ENCODE measurements at places on chromosomes 12 and 14.

DNA sequence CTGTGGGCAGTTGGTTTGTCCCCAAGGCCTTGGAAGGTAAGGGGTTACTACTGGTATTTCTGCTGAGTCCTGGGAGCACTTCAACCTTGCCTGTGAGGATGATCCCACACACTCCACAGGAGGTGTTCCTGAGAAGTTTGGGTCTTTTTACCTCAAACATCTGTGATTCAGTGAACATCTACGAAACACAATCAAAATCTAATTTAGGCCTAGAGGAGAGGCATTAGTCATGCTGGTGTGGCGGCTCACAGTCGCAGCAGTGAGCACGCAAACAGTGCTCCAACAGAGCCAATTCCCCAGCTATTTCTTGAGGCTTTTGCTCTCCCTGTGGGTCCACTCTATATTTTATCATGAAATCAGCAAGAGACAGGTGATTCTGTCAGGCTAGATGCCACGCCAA is 107.6 kb downstream of the APAF1 start:
- no peak for DNase-seq

GRCh38 chr12:53098354-53098981 is 1.0 kb downstream of the IGFBP6 start:
- no peak for DNase-seq

DNA sequence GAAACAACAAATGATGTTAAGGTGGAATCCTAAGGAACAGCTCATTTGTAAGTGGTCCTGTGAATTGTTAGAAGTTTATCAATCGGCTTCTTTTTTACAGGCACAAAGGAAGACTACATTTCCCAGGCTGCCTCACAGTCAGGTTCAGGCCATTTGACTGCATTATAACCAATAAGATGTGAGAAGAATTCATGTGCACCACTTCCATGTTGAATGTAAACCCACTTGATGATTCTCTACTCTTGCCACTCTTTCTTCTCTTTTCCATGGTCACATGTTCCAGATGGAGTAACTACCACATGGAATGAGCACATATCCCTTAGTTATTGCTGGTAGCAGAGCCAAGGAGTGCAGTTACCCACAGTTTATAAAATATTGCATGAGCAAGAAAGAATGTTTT is 67.1 kb upstream of the GZMB start:
- no peak for DNase-seq

- DNase-seq: peak; percentile 63
Observed at GRCh38 chr12:65510584-65511050, 232.1 kb downstream of the MSRB3 start.

DNA sequence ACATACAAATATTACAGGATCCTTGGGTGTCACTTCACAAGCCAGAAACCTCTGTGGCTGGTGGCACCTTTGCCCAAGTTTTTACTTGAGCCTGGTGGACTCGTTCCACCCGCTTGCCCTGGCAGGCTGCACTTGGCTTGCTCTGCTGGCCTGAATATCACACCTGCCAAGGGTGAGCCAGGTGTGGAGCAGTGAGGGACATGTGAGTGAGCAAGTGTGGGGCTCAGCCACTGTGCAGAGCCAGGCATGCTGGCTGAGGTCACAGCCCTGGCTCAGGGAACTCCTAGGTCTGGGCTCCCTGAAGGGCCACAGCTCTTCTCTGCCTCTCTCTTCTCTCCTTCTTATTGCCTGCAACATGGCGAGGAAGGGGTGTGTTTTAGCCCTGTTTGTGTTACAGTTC is 82.0 kb downstream of the SLC16A7 start:
- no peak for DNase-seq

DNA sequence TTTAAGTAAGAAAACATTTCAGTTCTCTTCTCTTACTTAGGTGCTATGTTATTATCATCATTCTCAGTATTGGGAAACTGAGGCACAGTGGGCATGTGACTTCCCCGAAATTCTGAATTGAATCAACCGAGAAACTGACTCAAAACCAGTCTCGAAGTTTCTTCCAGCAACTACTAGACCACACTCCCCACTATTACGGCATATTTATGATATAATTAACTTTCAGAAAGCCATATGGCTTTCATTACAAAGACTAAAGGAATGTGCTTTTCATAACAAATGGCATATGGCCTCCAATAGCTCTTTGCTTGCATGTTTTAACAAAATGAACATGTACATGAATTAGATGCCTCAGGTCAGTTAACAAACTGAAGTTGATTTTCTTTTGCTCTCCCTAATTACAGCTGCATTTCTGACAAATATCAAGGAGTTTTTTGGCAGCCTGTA is 182.9 kb upstream of the SLC38A2 start:
- DNase-seq: no peak

DNA sequence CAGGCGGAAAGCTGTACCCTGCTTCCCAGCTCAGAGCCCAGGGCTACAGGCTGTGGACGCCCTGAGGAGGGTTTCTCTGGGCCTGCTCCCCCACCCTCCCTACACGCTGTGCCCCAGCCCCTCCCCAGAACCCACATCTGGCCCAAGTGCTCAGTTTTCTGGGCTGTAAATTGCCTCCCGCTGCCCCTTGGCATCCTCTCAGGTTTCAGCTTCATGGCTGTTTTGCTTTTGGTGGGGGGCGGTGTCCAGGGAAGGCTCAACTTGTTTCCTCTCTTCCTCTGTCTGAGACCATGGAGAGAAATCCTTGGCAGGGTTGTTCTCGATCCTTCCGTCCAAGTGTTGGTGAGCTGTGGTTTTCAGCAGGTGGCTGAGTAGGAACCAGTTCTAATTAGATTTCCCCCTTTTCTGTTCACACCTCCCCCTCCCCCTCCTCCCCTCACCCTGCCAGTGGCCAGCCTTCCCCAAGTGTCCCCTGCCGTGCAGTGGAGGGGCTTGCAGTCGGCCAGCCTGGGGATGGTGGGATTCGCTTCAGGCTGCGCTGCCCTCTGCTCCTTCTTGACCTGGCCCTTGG is 61.8 kb downstream of the TSPAN9 start:
- no peak for DNase-seq

- no peak for DNase-seq
Observed at GRCh38 chr12:79873201-79873600, 61.7 kb downstream of the PPP1R12A start.

DNA sequence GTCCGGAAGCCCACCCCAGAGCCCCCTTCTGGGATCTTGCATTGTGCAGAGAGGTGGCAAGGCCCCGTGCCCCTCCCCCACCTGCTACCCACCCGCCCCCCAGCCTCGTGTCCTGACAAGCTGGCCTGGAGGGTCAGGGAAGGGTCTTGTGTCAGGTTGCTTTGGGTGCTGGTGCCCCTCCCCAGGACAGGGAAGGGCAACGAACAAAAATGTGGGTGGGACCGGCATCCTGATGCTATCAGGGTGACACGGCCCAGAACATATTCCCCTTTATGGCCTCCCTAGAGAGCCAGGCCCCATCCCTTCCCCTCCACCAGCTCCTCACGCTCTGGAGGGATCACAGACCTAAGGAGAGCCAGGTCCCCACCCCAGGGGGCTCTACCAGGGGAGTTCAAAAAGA is 38.7 kb upstream of the TMEM179 start:
- DNase-seq: no peak

GRCh38 chr12:26126340-26127284 is 1.8 kb upstream of the BHLHE41 start:
- peak; percentile 93 for DNase-seq

DNA sequence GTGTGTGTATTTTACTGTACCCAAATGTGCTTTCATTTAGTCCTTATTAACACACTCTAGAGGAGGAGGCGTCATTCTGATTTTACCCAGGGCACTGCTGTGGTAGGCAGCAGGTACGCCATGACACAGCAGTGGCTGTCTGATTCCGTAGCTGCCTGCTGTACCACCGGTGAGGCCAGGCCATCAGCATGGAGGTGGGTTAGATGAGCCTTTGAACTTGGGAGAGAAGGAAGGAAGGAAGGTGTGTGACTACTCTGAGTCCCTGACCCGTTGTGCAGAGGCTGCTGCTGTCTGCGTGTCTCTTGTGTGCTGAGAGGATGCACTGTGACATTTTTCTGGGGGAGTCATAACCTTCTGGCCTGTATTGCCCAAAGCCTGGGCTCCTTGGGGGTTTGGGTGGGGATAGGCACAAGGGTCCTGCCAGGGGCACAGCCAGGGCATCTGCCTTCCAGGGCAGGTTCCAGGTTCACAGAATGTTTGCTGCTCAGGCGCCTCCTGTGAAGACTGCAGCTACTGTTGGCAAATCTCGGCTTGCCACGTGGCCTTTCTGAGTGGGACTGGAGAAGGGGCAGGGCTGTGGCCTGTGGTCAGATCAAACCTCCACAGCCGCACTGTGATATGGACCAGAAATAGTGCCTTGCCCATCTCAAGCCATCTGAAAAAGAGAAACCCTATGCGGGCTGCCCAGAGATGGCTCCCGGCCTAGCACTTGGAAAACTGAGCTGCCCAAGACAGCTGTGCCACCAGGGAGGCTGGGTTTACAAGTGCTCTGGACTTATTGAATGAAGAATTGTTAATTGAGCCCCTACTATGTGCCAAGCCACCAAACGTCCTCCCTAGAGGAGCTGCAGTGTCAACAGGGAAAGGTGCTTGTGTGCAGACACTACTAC is 47.1 kb downstream of the MLXIP start:
- DNase-seq: peak; percentile 12

DNA sequence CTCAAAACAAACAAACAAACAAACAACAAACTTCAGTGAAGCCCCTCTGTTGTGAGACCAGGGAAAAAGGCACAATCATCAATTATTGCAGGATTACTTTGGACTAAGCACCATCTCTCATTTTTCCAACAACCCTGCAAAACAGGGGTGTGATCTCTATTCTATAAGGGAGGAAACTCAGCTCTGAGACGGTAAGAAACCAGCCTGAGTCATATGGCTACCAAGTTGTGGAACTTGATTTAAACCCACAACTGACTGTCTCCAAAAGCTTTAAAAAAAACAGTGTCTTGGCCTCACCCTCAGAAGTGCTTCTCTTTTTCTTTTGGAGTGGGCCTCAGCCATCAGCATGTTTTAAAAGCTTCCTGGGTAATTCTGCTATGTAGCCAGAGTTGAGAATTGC is 49.8 kb downstream of the RIN3 start:
- DNase-seq: no peak

GRCh38 chr12:103455020-103455763 is 40.6 kb downstream of the C12orf42 start:
- no peak for DNase-seq

GRCh38 chr12:103924761-103925641 is 5.2 kb upstream of the HSP90B1 start:
- DNase-seq: no peak

Measured in Right ventricle myocardium superior (tissue), 1 donor.